ENCODE measurements at places on chromosomes 13 and 19. TPM values are rescaled to one million over a fixed set of nuclear protein-coding genes. Genes with fewer than 3 reads are reported as not detected.

Gene OR7A5
- not detected for total RNA-seq

Gene KRTDAP
- not detected for total RNA-seq

Gene DCT
- total RNA-seq, result not detected

Gene NOTCH3
- 0.18 TPM for total RNA-seq

Gene BRME1
- 7.3 TPM for total RNA-seq

Gene TRAPPC6A
- total RNA-seq, result 8.5 TPM

Gene ZNF433
- total RNA-seq, result 0.57 TPM

DNA sequence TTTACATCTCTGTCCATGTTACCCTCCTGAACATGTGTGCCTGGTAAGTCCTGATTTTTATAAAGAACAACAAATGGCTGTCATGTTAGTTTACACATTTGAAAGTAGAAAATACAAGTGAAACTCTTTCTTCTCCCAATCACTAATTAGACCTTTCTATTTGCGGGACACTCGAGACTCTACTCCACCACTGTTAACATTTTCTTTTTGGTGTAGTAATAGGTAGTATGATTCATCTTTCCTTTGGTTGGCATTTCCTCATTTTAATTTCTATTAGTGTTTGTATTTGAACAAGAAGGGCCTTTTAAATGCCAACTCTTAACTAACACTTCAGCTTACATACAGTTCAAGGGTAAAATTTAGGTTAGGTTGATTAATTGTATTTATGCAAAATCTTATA is 371.1 kb downstream of the PCDH9 start:
- DNase-seq, result no peak

DNA sequence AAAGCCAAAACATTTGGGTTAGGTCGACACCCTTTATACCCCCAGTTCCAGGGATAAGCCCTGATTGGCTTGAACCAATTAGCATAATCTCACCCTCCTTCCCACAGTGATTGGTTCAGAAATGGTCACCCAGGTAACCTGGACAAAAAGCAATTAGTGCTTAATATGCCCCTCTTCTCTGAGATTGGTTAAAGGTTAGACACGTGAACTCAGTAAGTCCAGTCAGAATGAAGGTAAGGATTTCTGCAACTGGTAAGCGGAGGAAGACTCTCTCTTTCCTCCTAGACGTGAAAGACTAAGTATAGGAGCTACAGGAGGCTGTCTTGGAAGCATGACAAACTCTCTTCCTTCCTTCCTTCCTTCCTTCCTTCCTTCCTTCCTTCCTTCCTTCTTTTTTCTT is 1.3 kb upstream of the PNMA8C start:
- DNase-seq, result no peak

GRCh38 chr13:74003374-74003773 is 130.8 kb downstream of the KLF12 start:
- DNase-seq, result no peak

DNA sequence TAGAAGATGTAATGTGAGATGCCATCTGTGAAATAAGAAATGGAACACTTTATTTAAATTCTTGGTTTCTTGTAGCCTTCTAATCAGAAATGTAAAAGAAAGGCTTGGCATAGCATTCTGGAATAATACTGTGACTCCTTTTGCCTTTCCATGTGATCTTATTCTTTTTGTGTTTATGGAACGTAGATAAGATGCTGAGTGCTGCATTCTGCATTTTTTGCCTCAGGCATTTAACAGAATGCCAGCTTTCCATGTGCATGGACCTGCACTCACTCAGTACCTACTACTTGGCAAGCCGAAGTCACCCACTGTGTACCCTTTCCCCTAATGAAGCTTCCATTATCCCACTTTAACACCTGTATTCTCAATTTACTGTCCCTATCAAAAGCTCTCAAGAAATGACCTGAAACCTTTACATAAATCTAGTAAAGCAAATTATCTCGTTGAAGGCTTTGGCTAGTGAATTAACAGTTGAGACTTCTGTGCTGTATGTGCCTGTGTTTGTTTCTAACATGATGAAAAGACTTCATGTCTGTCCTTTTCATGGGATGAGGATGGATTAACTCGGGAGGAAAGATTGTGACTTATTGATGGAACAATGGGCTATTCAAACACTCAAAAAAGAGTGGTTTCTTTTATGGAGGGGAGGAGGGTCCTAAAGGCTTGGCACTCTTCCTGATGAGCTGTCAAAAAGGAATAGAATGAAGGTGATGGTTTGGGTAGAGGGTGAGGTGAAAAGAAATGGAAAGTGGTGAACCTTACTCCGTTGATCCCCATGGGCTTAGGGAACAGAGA is 44.7 kb upstream of the FRY start:
- DNase-seq, result no peak

- no peak for DNase-seq
Observed at GRCh38 chr13:78601874-78602560, 1.3 kb downstream of the POU4F1 start.

DNA sequence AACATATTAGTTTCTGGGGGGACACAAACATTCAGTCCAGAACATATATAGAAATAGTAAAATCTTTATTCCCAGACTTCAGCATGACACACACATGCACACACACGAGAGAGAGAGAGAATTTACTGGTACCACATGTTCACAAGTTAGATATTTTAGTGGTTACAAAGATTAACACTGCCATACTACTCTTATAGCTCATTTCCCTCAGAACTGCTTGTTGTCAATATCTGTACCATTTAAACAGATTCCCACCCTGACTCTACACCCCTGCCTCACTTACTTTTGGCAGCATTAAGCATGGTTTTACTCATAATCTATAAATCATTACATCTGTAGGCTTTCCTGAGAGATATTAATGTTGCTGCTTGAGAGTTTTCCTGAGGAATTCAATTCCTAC is 524.7 kb upstream of the HTR2A start:
- DNase-seq, result no peak

- DNase-seq, result no peak
Observed at GRCh38 chr19:11324079-11324661, 15.3 kb downstream of the RAB3D start.

DNA sequence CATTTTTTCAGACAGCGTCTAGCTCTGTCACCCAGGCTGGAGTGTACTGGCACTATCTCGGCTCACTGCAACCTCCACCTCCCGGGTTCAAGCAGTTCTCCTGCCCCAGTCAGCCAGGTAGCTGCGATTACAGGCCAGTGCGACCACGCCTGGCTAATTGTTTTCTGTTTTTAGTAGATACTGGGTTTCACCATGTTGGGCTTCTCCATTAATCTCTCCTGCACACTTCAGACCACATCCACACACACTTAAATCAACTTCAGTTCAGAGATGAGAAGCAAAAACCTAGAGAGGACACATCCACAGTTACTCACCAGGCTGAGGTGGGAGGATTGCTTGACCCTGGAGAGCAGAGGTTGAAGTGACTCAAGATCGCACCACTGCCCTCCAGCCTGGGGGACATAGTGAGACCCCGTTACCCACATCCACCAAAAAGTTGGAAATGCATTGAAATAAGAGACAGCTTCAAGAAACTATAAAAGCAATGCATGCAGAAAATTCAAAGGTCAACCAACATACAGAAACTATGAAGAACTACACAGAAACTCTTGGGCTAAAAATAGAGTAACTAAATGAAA is 42.3 kb downstream of the ZNF611 start:
- no peak for DNase-seq

DNA sequence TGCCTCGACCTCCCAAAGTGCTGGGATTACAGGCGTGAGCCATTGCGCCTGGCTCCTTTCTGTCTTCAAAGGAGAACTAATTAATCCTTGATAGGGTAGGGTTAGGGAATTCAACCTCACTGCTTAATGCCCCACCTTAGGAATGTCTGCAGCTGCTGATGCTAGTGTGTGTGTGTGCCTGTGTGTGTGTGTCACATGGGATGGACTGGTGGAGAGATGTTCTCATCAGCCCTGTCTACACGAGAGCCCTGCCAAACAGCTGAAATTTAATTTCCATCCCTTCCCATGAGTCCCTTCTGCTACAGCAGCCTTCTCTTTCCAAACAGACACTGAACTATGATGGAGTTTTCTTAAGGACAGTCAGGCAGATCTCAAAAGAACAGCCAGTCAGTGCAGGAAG is 46.5 kb upstream of the CLDN10 start:
- no peak for DNase-seq

DNA sequence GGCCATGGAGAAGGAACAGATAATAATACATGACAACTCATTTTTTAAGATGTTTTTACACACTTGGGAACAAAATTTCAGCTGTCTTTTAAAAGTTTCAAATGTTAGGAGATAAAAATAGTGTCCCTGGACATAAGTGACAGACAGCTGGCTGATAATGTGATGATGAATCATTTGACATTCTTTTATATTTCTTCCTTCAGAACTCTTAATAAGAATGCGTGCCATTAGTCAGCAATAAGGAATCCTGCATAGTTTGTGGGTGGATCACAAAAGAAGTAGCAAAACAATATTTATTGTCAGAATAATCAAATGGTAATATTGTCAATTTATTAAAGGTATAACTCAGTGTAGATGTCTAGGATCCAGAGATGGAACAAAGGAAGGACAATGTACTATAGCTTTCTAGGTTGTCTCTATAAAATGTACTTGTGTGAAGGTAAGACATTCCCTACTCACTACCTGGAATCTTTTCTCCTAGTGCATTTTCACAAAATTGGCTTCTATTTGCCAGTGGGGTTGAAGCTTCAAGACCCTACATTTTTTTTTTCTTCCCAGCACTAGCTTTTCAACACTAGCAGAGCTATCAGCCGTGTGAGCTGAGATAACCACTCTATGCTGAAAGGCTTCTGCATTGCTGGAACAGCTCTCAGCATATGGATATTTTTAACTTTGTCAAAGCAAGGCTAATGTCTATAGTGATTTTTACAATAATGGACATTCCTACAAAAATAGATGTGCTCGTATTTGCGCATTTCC is 175.6 kb upstream of the SLITRK6 start:
- DNase-seq, result no peak

DNA sequence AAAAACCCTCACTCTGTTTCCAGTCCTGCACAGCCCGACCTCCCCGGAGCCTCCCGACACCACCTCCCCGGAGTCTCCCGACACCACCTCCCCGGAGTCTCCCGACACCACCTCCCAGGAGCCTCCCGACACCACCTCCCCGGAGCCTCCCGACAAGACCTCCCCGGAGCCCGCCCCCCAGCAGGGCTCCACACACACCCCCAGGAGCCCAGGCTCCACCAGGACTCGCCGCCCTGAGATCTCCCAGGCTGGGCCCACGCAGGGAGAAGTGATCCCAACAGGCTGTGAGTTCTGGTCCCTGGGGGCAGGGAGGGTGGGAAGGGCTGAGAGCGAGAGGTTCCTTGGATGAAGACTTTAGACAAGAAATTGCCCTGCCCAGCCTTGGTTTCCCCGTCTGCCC is 5.4 kb downstream of the MADCAM1 start:
- no peak for DNase-seq

DNA sequence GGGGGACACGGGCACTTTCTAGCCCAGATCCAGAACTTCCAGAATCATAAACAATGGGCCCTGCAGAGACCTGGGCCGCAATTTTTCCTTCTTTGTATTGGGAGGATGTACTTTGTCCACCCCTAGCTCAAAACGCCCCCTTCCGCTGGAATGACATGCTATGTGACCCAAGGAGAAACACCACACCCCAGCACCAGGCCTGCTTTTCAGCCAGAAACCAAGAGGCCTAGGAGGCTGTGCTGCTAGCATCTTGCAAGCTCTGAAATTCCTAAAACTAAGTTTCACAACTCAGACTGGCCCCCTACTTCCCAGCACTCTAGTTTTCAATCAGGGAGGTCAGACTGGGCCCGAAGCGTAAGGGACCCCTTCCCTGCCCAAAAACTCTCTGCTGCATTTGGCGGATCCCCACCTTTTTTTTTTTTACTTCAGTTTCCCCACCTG is 538 bp downstream of the LSM4 start:
- DNase-seq, result no peak

- no peak for DNase-seq
Observed at GRCh38 chr13:23074075-23074828, 106.5 kb upstream of the SGCG start.

DNA sequence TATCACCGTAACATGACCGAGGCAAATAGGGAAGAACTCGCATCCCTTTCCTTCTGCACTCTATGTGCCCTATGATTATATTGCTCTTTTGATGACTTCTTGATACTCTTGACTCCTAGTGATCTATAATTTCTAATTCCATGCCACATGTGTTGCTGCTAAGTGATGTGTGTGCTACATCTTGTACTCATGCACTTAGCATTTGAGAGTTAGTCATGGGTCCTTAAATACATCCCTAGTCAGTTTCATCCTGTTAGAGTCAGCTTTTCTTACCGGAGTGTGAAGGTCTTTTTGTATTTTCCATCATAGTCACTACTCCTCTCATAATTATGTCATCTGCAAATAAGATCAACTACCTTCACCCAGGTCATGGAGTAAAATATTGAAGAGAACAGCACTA is 30.2 kb downstream of the RXFP2 start:
- DNase-seq, result no peak

- DNase-seq, result no peak
Observed at GRCh38 chr13:24261566-24261965, 47.8 kb upstream of the C1QTNF9 start.

DNA sequence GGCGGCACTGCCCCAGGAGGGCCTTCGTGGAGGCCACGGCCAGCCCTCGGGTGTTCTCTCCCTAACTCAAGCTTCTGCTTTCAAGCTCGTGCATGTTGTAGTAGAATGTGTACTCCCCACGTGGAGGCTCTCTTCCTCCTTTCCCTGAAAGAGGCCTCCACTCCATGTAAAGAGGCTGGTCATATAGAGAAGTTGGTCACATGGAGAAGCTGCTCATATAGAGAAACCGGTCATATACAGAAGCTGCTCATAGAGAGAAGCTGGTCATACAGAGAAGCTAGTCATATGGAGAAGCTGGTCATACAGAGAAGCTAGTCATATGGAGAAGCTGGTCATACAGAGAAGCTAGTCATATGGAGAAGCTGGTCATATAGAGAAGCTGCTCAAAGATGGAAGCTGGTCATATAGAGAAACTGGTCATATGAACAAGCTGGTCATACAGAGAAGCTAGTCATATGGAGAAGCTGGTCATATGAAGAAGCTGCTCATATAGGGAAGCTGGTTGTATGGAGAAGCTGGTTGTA is 152.5 kb downstream of the COL4A1 start:
- DNase-seq, result no peak

DNA sequence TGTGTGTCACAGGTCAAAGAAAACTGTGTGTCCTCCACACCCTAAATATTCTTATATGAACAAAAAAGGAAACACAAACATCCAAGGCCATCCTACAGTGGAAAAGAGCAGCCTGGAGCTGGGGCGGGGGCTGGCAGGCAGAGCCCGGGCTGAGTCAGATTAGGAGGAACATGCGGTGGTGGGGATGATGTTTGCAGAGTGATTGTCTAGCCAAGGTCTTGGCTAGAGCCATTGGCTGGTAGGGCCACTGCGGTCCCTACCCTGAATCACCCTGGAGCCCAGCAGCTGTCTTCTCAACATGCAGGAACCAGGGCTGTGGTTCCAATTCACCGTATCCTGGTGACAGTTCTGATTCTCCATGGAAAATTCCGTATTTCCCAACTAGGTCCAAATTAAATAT is 439.5 kb downstream of the FGF9 start:
- DNase-seq, result no peak

DNA sequence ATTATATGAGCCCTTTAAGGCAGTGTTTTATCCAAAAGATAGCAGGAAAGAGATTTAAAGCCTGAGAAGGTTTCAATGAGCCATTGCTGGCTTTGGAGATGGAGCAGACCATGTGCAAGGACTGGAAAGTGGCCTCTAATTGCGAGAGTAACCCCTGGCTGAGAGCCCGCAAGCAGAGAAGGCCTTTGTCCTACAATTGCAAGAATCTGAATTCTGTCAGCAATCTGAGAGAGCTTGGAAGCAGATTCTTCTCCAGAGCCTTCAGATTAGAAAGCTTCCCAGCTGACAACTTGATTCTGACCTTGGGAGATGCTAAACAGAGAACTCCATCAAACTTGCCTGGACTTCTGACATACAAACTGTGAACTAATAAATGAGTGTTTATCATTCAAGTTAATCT is 528.7 kb upstream of the KLF12 start:
- no peak for DNase-seq

Data from activated T-cell treated with anti-CD3 and anti-CD28 coated beads, Interleukin-2, amount 50 U/mL, for 4 hours (primary cell).